ENCODE measurements at places on chromosomes 4 and X.

- H3K4me3 ChIP-seq: peak overlapping the region; percentile 31
- H3K27me3 ChIP-seq: peaks cover 59% of the 10 kb centered on the region
- no peaks in the 10 kb centered on the region for H3K36me3 ChIP-seq
- no peak for DNase-seq
Observed at GRCh38 chr4:7189475-7190277, 2.7 kb upstream of the SORCS2 start.

DNA sequence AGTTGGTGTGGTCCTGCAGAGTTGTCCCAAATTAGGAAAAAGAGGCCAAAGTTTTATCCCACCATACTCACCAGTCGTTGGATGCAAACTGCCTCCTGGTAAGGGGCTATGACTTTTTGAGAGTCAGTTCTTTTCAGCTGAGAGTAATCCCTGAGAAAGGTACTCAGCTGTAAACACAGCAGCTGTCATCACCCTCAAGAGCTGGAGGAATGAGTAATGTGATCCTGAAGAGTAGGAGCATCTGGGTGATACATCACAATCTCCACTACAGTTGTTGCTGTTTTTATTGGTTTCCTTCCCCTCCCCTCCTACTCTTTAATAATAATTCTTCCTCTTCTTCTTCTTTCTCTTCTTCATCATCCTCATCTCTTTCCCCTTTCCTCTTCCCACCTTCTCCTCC, 5.7 kb downstream of the MAGEE1 start:
- DNase-seq: no peak
- no peaks in the 10 kb centered on the region for H3K4me1 ChIP-seq
- H3K36me3 ChIP-seq: no peaks in the 10 kb centered on the region
- H3K27ac ChIP-seq: no peak overlapping the region
- H3K27me3 ChIP-seq: no peaks in the 10 kb centered on the region
- H3K4me3 ChIP-seq: no peak overlapping the region

- H3K27me3 ChIP-seq: no peaks in the 10 kb centered on the region
- H3K4me3 ChIP-seq: no peak overlapping the region
- no peak overlapping the region for H3K27ac ChIP-seq
- peaks cover 22% of the 10 kb centered on the region for H3K4me1 ChIP-seq
Observed at GRCh38 chr4:3372933-3373465, 68.8 kb upstream of the HGFAC start.

DNA sequence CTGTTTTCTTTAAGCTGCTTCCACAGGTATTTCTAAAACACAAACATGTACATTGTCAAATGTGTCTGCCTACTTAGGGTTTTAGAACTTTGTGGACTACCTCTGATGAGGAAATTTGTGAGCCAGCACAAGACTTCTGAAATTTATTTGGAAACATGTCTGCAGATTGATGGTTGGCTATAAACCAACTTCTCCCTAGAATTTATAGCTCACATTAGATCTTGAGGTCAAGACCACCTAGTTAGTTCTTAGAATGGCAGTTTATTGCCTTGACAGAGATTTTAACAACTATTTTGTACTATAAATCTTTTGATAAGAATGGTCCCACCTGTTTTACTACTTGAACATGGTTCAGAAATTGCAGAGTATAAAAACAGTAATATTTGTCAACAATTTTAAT, 72.7 kb upstream of the AADAT start:
- no peak overlapping the region for H3K27ac ChIP-seq
- DNase-seq: no peak
- no peak overlapping the region for H3K4me3 ChIP-seq
- no peaks in the 10 kb centered on the region for H3K36me3 ChIP-seq

DNA sequence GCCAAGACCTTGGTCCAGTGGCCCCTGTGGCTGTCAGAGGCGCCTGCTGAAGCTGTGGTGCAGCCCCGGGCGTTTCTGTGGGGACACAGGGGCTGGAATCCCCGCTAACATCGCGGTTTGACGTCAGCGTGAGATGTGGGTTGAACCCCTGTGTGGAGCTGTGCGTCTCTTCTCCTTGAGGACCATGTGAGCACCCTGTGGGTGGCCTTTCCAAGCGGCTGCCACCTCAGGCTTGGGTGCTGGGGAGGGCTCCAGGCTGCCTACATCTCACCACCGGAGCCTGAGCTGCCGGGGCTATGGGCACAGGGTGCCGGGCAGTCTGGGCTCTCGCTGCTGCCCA, 27.7 kb downstream of the UVSSA start:
- no peaks in the 10 kb centered on the region for H3K27me3 ChIP-seq
- H3K36me3 ChIP-seq: peaks cover 17% of the 10 kb centered on the region
- peaks cover 1% of the 10 kb centered on the region for H3K4me1 ChIP-seq
- H3K4me3 ChIP-seq: no peak overlapping the region
- no peak for DNase-seq

DNA sequence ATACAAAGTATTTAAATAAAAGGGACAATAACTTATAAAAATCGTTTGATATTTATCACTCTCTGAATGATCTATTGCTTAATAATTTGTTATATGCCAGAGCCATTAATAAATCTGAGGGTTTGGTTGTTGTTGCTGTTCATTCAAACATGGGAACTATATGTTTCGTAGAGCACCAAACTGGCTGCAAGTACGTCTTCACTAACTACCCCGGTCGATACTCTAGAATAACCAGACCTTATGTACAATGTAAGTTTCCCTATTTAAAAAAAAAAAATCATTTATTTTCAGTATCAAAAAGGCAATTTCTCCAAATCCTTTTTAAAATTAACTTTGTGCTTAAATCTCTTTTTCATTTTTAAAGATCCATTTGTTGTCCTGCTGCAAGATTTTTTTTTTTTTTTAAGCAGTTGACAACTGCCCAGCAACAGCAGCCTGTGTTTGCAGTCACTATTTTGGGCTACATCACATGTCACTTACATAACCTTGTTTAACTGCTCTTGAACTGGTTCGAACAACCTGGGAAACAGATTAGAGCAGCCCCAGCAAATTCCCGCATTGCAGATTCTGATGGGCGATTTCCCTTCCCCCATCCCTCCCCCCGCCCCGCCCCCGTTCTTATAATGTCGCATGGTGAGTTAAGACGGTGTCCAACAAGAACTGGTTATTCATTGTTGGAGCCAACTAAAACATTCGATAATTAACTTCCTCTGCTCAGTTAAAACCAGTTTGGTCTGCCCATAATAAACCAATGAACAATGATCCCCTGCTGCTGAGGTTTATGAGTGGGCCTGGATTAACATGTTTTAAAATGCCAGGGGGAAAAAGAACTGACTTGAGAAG, 238.9 kb downstream of the NR3C2 start:
- H3K4me1 ChIP-seq: peaks cover 5% of the 10 kb centered on the region
- H3K27me3 ChIP-seq: no peaks in the 10 kb centered on the region
- no peak for DNase-seq
- no peaks in the 10 kb centered on the region for H3K36me3 ChIP-seq

GRCh38 chrX:40081679-40082068, 16.1 kb downstream of the BCOR start:
- peak overlapping the region; percentile 68 for H3K4me3 ChIP-seq
- peaks cover 7% of the 10 kb centered on the region for H3K36me3 ChIP-seq
- peaks cover 40% of the 10 kb centered on the region for H3K4me1 ChIP-seq
- H3K27ac ChIP-seq: peak overlapping the region; percentile 60

GRCh38 chr4:72858328-72858727, 211.2 kb downstream of the COX18 start:
- no peak for DNase-seq
- H3K36me3 ChIP-seq: no peaks in the 10 kb centered on the region
- H3K27ac ChIP-seq: no peak overlapping the region
- H3K4me3 ChIP-seq: no peak overlapping the region

GRCh38 chrX:154487518-154488290, 1.3 kb upstream of the UBL4A start:
- no peaks in the 10 kb centered on the region for H3K4me1 ChIP-seq
- H3K27ac ChIP-seq: no peak overlapping the region
- peak; percentile 66 for DNase-seq
- H3K27me3 ChIP-seq: no peaks in the 10 kb centered on the region

DNA sequence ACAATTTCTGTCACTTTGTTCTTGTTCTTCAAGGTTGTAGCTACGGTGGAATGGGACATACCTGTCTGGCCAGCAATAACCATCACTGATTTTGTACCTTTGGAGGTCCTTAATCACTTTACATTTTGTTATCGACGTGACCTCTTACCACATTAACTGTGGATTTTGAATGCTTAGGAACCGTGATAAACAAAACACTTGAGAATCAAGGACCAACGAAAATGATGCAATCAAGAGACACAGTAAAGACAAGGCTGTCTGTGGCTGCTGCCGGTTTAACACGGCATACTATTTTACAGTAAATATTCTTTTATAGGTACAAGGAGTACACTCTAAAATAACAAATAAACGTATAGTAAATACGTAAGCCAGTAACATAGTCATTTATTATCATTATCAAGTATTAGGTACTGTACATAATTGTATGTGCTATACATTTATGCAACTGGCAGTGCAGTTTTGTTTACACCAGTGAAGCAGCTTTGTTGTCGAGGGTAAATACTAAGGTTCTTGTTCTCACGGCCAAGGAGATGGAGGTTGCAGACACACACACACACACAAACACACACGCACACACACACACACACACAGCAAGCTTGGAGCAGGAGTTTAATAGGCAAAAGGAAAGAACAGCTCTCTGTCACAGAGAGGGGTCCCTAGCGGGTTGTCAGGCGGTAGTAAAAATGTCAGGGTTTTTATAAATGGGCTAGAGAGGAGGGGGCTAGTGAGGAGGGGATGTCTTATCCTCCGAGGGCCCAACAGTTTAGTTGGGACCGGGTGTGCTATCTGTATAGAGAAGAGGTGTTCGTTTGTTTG, 194.7 kb upstream of the CXorf51B start:
- H3K4me1 ChIP-seq: peaks cover 10% of the 10 kb centered on the region
- no peak for DNase-seq
- no peak overlapping the region for H3K4me3 ChIP-seq
- peak overlapping the region; percentile 29 for H3K27ac ChIP-seq

DNA sequence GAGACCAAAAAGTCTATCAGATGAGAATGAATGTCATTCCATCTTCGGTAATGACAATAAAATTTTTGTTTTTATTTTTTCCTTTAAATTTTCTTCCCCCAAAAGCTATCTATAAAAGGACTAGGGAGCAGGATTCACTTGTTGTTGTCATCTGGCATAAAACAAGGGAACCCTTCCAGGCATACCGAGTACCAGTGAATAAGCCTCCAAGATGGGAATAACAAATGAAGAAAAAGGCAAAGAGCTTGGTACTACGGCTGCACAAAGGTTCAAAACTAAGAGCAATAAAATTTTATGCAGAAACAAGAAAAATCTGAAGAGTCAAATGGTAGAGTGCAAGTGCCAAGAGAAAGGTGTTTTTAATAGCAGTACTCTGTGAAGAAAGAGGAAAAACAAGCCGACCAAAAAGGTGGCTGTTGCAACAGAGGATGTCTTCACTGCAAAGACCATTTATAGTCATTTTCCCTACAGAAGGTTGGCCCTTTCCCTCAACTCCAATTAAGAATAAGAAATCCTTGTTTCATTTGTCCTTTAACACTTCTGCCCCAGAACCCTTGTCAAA, 25.8 kb downstream of the PPP3CA start:
- no peak overlapping the region for H3K27ac ChIP-seq
- DNase-seq: no peak
- no peaks in the 10 kb centered on the region for H3K27me3 ChIP-seq
- peaks cover 2% of the 10 kb centered on the region for H3K4me1 ChIP-seq
- H3K4me3 ChIP-seq: no peak overlapping the region

- no peak overlapping the region for H3K27ac ChIP-seq
- peaks cover 4% of the 10 kb centered on the region for H3K27me3 ChIP-seq
- no peak for DNase-seq
- H3K4me1 ChIP-seq: no peaks in the 10 kb centered on the region
- no peaks in the 10 kb centered on the region for H3K36me3 ChIP-seq
- H3K4me3 ChIP-seq: no peak overlapping the region
Observed at GRCh38 chr4:183532821-183533220, 28.0 kb downstream of the ING2 start.

DNA sequence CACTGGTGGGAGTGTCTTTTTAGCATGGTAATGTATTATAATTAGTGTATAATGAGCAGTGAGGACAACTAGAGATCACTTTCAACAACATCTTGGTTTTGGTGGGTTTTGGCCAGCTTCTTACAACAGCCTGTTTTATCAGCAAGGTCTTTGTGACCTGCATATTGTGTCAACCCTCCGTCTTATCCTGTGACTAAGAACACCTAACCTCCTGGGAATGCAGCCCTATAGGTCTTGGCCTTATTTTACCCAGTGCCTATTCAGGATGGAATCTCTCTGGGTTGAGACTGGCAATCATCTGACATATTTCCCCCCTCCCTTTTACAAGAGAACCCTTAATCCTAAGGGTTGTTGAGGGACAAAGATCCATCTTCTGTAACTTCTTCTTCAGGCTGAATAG, 21.9 kb upstream of the ADH4 start:
- H3K27ac ChIP-seq: no peak overlapping the region
- no peak overlapping the region for H3K4me3 ChIP-seq
- no peaks in the 10 kb centered on the region for H3K4me1 ChIP-seq
- H3K36me3 ChIP-seq: peaks cover 4% of the 10 kb centered on the region
- no peak for DNase-seq

DNA sequence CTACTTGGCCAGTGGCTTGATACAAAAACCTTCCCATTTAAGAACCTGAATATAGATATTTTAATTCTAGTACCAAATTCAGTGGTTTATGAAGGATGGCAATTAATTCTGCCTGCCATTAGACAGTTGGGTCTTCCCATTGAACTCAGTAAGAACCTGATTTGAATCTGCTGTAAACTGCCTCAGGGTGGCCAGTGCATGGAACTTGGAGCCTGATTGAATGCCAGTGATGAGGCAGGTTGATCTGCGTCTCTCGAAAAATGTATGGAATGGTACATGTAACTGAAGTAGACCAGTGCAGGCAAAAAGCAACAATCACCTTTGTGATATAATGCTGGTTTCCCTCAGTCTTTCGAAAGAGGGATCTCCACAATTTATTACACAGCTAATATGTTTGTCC, 421.4 kb downstream of the TMA16 start:
- H3K4me3 ChIP-seq: no peak overlapping the region
- DNase-seq: no peak
- H3K4me1 ChIP-seq: no peaks in the 10 kb centered on the region

DNA sequence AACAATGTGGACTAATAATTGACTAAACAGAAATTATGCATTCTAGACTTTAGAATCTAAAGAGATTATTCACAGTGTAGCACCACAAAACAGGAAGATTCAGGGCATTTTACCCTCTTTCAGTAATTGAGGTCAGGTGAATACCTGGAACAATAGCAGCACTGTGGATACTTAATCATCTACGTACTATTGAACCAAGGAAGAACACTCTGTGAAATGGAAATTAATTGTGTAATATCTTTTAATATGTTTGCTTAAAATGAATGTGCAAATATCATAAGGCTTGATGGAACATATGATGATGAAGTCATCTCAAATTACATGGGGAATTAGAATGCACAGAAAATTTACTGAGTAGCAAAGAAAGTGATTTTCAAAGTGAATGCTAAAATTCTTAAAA, 68.5 kb upstream of the MAP9 start:
- H3K27ac ChIP-seq: no peak overlapping the region
- no peak overlapping the region for H3K4me3 ChIP-seq
- DNase-seq: no peak
- H3K27me3 ChIP-seq: peaks cover 7% of the 10 kb centered on the region
